ENCODE measurements at places on chromosomes 5 and 9. TPM values are rescaled to one million over a fixed set of nuclear protein-coding genes. Genes with fewer than 3 reads are reported as not detected.

INVS gene
- total RNA-seq, result 31.4 TPM

SOHLH1 gene
- total RNA-seq, result not detected

WHRN gene
- 2.3 TPM for total RNA-seq

CRHBP gene
- not detected for total RNA-seq

PHAX gene
- 60.3 TPM for total RNA-seq

ADAMTS6 gene
- total RNA-seq, result 86.5 TPM

ZBTB43 gene
- 12.5 TPM for total RNA-seq

PHF24 gene
- total RNA-seq, result 0.30 TPM

ALDH1B1 gene
- total RNA-seq, result 62.5 TPM

HNRNPK gene
- total RNA-seq, result 393 TPM

SPINK13 gene
- total RNA-seq, result not detected

PCDHB15 gene
- total RNA-seq, result 0.28 TPM

BHMT gene
- total RNA-seq, result not detected

MEIKIN gene
- not detected for total RNA-seq

ANKRD18A gene
- not detected for total RNA-seq

PHPT1 gene
- total RNA-seq, result 98.9 TPM

PCDHGA5 gene
- total RNA-seq, result 0.92 TPM

C5 gene
- total RNA-seq, result 1.5 TPM

LTC4S gene
- total RNA-seq, result 0.59 TPM

C5orf52 gene
- total RNA-seq, result not detected

DOK3 gene
- total RNA-seq, result 8.4 TPM

AOPEP gene
- total RNA-seq, result 60.7 TPM

LECT2 gene
- not detected for total RNA-seq

SLC1A3 gene
- 14.3 TPM for total RNA-seq

RIC1 gene
- total RNA-seq, result 52.8 TPM

HTR1A gene
- total RNA-seq, result not detected

IL5 gene
- total RNA-seq, result not detected

SH3RF2 gene
- total RNA-seq, result 7.7 TPM

PTGS1 gene
- 2.6 TPM for total RNA-seq

PIP5K1B gene
- under 0.01 TPM for total RNA-seq

TMEM174 gene
- not detected for total RNA-seq

ADRB2 gene
- 0.18 TPM for total RNA-seq

ITGA2 gene
- 72.5 TPM for total RNA-seq

OBP2B gene
- total RNA-seq, result not detected

All from smooth muscle cell of the umbilical artery (primary cell).